ENCODE measurements at places on chromosomes 7 and 10.

DNA sequence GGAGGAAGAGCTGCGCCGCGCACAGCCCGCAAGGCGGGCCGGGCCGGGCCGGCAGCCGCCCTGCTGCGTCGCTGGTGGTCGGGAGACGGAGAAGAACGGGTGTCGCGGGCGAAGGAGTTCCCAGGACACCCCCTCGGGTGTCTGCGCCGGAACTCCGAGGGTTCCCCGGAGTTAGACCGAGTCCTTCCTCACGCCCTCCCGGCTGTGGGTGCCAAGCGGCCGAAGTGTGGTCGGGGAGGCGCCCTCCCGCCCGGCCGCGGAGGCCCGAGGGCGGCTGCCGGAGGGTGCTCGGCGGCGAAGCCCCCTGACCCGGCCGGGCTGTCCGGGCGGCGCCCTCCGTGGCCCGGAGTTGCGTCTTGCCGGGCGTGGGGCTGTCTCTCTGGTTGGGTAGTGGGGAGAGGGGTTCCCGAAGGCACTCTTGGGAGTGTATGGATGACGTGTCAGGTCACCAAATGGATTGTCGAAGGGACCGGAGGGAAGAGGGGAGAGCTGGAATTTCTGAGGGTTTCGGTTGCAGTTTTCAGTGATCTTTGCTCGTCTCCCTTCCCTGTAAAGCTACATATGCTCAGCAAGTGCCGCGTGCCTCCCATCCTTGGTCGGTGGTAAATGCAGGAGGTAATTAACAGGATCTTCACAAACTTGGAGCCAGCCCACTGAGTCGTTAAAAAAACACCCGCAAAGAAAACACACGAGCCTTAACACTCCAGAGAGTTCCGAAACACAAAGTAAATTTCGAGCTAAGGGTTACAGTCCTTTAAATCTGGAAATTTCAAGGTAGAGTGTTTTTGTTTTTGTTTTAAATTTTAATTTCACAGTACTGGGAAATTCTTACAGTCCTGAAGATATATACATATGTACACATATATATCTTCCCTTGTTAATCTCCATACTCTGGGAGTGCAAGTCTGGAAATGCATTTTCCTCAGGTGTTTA is 871 bp downstream of the ST7 start:
- DNase-seq = peak; percentile 17

DNA sequence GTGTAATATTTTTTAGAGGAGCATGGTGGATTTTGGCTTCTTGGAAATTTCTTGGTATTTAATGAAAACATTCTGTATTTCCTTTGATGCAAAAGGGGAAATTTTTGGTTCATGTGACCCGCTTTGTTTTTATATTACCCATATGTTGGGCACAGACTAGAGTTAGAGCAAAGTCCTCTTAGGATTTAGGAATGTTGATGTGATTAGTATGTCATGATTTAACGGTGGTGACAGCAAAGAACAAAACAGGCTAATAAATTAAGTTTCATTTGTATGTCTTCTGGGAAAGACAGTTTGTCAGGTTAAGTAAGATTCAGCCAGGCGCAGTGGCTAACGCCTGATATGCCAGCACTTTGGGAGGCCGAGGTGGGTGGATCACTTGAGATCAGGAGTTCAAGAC is 304.6 kb downstream of the REEP3 start:
- DNase-seq = no peak

DNA sequence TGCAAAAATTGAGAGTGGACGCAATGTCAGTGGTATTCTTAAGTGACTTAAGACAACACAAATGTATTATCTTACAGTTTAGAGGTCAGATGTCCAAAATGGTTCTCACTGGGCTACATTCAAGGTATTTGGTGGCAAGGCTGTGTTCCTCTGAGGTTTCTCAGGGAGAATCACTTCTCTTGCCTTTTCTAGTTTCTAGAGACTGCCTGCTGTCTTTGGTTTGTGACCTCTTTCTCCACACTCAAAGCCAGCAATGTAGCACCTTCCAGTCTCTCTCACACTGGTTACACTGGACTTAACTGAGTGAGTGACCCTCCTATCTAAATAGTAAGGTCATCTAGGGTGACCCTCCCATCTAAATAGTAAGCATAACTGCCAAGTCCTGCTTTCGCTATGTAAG is 613.2 kb upstream of the COBL start:
- no peak for DNase-seq

- peak; percentile 59 for DNase-seq
Observed at GRCh38 chr7:30322271-30323005, 38.0 kb downstream of the ZNRF2 start.

DNA sequence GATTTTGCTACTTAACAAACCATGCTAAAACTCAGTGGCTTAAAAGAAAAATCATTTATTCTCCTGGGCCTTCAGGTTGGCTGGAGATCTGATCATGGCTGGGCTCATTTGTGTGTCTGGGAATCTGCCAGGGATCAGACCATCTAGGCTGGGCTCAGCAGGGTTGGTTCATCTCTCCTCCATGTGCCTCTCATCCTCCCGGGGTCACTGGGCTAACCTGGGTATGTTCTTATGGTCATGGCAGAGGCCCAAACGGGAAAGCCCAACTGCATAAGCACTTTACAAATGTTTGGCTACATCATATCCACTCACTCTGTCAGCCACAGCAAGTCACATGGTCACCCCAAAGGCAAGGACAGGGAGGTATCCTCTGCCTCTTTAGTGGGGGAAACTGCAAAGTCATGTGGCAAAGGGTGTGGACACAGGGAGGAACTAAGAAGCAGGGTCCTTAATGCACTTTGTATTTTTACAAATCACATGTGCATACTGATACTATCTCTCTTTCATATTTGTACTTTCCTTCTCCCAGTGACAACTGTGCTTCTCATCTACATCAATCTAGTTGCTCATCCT is 231.4 kb downstream of the BUB3 start:
- no peak for DNase-seq

- DNase-seq = no peak
Observed at GRCh38 chr7:57651006-57651405, 201.0 kb downstream of the ZNF716 start.

Measured in CD4-positive, alpha-beta T cell treated with Interleukin-4 for 4 hours (primary cell).